ENCODE measurements at places on chromosomes 12 and 14.

DNA sequence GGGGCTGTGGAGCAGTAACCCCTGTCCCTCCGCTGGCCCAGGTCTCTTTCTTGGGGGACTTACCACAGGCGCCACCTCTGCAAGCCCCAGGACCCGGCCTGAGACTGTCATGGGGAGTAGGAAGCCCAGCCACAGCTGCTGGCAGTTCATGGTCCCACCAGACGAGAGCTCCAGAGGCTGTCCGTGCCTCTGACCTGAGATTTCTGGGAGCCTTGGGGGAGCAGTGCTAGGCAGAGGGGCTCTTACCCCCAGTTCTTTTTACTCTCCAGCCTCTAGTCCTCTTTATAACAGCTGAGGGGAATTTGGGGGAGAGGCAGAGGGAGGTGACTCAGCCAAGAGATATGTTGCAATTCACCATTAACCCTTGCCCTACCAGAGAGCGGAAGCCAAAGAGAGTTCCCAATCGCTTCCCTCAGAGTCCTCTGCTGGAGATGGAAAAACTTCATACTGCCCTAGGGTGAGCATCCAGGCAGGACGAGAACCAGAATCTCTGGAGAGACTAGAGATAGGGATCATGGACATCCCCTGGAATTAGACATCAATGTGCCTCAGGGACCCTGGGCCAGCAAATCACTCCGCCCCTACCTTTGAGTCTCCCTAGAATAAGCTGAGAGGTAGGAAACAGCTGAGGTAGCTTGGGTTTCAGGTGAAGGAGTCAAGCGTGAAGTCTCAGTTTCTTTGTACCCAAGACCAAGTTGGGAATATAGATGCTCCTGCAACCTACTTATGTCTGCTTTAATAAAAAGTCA is at the start of gene MMP19:
TSS of gene MMP19 (minus strand) at position 256 of the 749 bp plus-strand sequence. CDS start at position 150, 106 bp downstream.
- no peak for DNase-seq

GRCh38 chr14:91723501-91723900 is 8.4 kb downstream of the CATSPERB start:
- no peak for DNase-seq

DNA sequence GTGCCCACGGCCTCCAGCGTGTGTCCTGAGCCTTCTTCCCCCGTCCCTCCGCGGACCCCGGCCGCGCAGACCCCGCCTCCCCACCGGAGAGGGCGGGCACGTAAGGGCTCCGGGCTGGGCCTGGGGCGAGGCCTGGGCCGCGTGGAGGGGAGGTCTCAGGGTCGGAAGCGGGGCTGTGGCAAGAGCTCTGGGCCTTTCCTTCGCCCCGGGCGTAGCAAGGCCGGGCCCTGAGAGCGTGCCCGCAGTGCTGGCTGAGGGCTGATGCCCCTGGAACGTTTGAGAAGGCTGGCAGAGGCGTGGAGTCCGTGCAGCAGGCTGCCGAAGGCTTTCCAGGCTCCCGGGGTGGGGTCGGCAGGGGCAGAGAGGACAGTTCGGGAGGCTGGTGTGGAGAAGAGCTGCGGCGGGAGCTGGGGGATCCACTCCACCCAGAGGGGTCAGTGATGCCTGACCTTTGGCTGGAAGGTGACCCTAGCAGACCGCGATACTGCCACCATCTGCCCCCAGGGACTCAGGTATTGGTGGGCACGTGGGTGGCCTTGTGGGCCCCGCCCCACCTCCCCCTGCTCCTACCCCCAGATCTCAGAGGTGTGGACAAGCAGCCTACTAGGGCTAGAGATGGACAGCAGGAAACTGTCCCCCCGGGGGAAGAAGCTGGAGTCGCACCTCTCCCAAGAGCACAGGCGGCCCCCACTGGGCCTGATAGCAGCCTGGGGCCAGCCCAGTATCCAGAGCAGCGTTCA is 558 bp downstream of the TEX22 start:
- DNase-seq = no peak

GRCh38 chr12:19273482-19274330 is 144.2 kb downstream of the PLEKHA5 start:
- DNase-seq = no peak

- DNase-seq = no peak
Observed at GRCh38 chr12:59186451-59186850, 266.1 kb upstream of the LRIG3 start.

GRCh38 chr14:77265561-77266335 is 5.3 kb downstream of the NGB start:
- no peak for DNase-seq

- no peak for DNase-seq
Observed at GRCh38 chr14:28264306-28264705, 502.3 kb upstream of the FOXG1 start.

GRCh38 chr14:64591809-64592208 is 42.0 kb downstream of the PPP1R36 start:
- no peak for DNase-seq

DNA sequence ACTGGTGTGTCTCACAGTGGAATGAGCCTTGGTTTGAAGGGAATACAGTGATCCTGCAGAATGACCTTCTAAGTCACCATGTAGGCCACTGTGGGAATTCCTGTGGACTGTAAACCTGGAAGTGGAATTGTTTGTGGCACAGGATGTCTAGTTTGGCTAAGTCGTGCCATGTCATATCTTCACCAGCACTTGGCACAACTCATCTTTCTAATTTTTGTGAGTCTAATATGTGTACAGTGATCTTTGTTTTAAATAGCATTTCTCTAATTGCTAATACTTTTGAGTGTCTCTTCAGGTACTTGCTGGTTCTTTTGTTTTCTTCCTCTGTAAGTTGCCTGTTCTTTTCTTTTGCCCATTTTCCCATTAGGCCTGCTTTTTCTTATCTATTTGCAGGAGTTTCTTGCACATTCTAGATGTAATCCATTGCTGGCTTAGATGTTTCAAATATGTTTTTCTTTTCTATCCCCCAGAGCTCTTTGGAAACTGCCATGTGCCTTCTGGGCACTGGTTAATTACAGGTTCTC is 112.7 kb downstream of the VRK1 start:
- no peak for DNase-seq

- no peak for DNase-seq
Observed at GRCh38 chr12:109937371-109937770, 37.3 kb downstream of the TCHP start.

DNA sequence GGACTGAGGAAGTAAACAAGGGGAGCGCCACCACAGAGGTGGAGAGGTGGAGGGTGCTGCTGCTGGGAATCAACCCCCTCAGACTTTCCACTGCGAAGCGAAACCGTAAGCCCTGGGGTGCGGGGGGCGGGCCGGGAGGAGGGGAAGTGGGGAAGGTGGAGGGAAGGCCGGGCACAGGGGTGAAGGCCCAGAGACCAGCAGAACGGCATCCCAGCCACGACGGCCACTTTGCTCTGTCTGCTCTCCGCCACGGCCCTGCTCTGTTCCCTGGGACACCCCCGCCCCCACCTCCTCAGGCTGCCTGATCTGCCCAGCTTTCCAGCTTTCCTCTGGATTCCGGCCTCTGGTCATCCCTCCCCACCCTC is at the start of gene LAG3:
TSS of gene LAG3 (plus strand) at position 190 of the 365 bp plus-strand sequence. CDS start 333 bp downstream, outside the sequence.
- DNase-seq = no peak

DNA sequence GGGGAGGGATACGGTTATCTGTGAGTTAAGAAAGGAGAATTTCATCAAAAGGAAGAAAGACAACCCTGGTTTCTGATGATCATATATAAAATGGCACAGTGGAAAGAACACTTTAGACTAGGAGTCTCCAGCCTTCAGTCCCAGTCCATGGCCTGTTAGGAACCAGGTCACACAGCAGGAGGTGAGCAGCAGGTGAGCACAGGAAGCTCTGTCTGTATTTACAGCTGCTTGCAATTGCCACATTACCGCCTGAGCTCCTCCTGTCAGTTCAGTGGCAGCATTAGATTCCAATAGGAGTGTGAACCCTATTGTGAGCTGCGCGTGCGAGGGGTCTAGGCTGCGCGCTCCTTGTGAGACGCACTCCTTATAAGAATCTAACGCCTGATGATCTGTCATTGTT is 137.9 kb downstream of the BTG1 start:
- DNase-seq = no peak

DNA sequence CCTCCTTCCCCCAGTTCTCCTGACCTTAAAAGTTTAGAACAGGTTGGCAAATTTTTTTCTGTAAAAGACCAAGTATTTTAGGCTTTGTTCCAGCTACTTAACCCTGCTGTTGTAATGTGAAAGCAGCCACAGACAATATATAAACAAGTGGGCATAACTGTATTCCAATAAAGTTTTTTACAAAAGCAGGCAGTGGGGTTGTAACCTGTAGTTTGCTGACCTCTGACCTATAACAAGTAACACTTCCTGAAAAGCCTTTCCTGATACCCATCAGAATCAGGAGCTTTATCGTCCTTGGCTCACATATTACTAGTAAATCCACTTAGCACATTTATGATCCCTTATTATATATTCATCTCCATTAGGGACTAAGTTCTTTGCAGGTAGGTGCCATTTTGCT is 13.1 kb upstream of the SMARCC2 start:
- no peak for DNase-seq

DNA sequence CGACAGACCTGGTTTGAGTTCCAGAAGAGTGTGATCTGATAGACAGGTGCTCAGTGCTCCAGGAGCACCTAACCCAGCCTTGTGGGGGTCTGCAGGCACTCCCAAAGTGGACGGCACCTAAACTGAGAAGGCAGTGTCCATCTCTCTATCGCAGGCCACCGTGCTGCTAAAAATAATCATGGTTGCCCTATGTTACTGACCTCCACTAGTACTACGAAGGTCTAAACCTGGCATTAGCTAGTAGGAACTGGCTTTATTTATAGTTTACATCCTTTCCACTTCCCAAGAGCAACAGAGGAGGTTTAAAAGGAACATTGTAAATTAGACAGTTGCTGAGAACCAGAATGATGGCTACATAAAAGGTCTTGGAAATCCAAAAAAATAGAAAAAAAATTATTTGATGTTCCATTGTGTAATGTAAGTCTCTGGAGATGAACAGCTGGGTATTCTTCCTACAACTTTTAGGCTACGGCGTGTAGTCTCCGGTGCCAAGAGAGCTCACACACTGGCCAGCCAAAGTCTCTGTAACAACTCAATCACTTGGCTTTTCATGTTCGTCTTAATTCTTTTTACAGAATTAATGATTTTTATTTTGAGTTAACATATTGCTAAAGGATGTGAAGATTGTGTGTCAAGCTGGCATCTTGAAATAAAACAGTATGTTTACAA is 27.3 kb downstream of the PPFIBP1 start:
- no peak for DNase-seq

- no peak for DNase-seq
Observed at GRCh38 chr14:65170768-65171507, 68.6 kb upstream of the MAX start.

DNA sequence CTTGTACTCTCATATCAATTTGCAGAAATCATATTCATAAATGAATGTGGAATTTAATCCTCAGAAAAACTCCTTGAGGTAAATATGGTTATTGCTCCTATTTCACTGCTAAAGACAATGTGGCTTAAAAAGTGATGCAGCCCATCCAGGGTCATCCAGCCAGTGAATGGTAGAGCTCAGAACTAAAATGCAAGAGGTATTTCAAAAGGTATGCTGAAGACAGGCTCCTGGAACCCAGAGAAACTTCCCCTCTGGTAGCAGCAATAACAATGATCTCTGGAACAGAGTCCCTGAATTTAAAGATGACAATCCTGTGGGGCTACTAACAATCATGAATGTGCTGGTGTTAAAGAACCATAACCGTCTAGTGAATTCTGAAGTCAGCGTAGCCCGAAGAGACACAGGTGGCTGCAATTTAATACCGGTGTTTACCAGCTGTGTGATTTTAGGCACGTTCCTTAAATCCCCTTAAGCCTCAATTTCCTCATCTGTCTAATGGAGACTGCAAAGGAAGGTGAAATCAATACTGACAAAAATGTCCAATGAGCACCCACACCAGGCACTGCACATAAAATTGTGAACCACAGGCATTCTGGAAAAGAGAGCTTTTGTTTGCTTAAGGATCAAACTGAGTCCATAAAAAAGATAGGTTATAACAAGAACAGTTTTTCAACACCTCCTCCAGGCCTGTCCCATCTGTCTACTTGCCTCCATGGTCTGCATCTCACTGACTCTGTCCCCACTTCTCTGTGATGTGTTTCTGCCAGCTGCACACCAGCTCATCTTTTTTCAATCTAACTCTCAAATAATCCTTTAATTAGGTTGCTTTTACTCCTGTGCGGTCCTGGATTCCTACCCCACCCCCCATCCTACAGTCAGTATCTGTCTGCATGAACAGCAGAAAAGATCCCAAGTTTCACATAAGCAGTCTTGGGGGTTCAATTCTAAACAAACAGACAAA is 10.5 kb downstream of the TM7SF3 start:
- DNase-seq = no peak

DNA sequence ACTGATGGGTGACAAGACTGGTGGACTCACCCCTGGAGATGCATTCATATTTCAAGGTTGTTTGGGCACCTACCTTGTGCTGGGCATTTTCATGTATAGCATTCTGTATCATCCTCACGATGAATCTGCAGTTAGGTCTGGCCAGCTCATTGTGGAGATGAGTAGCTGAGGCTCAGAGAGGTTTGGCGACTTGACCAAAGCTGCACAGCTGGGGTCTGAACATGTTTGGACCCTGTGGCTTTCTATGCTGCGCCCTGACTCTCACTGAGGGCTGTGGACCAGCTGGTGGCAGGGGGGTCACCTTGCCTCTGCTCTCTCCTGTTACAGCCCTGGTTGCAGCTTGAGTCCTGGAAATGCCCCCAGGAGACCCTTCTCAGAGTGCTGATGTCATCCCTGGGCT is 24.9 kb upstream of the CCDC63 start:
- no peak for DNase-seq

Measured in NCI-H187 treated with DMSO at 0.1 percent for 48 hours (cell line).